Stimulated activated CD4-positive, alpha-beta T cell treated with anti-CD3 and anti-CD28 coated beads, TNF-alpha, amount 100 ng/mL, for 1 hour (primary cell): ENCODE measurements at places on chromosomes 6 and 20.

- no peak for DNase-seq
Measured at GRCh38 chr6:38470548-38470947, 169.2 kb downstream of the BTBD9 start.

DNA sequence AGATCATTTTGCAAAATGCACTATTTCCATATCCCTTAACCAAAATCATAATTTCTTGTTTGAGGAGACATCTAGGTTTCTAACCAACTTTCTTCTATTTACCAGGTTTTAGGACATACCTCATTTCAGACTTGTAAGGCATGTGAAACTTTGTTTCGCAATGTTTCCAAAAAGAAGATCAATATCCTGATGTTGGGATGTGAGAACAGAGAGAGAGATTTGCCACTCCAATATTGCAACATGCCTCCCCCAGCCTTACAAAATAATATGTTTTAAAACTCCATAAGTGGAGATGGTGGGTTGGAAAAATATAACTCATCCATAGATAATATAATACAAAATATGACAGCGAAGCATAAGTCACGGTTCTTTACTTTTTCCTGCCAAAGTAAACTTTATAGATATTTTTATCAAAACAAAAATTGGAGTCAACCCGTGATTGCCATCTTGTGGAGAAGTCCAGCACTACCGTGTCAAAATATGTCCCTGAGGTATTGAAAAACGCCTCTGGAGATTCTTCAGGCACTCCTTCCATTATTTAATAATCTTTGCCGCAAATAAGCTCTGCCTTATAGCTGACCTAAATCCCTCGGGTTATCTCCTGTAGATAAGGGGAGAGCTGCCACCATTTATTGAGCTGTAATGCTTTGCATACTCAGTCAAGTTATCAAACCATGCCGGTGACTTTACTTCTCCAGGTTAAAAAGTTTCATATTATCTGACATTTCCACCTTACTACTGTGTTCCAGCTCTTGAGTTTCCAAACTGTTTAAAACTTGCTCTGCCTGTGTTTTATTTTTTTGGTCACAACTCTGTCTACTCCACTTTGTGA is 534.2 kb downstream of the HACE1 start:
- no peak for DNase-seq

DNA sequence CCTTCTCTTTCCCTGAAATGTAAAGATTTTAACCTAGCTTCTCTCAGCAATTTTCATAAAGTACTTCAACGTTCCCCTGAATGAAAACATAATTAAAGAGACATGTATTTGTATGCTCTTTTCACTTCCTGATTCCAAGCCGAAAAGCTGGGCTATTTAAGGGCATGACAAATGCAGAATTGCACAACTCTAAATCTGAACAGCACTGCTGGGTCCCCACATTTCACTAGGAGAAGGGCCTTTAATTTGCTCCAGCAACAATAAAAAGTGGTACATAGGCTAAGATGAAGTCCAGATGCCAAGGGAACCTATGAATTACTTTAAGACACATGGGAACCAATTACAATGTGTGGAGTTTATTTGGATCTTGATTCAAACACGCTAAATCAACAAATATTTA is 42.0 kb downstream of the IRAK1BP1 start:
- no peak for DNase-seq

- DNase-seq: no peak
Measured at GRCh38 chr6:35071347-35071994, 69.7 kb downstream of the TCP11 start.

GRCh38 chr6:50816115-50816675 is 2.5 kb upstream of the TFAP2B start:
- no peak for DNase-seq
